ENCODE measurements at places on chromosomes 3 and 15.

- peak; percentile 9 for DNase-seq
Observed at GRCh38 chr3:167740961-167741587, 5.6 kb downstream of the SERPINI1 start.

DNA sequence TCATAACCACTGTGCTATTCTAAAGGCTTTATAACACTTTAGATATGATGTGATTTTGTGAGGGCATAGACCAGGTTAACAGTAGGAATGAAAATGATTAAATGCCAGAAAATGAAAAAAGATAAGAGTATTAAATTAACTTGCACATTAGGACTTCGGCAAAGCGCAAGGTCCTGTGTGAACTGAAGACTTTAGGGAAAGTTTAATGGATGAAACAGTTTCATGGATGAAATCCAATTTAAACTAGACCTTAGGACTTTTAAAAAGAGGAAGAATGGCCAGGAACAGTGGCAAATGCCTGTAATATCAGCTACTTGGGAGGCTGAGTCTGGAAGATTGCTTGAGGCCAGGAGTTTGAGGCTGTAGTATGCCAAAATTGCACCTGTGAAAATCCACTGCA, 8.7 kb downstream of the SLMAP start:
- DNase-seq, result no peak

DNA sequence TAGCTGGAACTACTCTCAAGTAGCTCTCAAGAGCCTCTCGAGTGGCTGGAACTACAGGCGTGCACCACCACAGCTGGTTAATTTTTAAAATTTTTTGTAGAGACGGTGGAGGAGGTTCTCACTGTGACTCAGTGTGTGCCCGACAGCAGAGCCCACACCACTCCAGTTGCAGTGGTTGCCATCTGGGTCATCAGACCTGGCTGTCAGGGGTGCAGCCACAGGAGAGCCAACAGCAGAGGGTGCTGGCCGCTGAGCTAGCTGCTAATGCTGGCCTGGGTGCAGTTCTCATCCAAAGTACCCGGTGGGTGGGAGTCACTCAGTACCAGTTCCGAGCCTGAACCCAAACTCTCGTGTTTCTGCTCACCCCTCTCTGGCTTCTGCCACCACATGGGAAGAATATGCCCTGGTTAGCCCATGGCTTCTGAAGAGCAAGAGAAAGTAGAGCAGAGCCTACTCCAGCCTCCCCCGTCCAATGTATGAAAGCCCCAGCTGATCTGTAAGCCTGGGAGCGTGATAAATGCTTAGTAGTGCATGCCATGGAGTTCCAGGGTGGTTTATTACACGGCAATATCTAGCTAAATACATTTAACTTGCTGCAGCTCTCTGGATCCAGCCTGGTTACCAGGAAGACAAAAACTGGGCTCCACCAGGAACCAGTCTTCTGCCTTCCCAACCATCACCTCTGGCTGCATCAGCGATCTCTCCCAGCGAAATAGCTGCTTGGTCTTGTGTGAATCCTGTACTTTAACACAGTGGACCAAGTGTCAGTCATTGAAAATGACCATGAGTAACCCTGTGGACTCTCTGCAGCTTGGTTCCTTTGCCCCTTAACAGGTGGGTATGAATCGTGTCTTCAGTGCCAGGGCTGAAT, 17.1 kb downstream of the UMPS start:
- DNase-seq, result no peak

DNA sequence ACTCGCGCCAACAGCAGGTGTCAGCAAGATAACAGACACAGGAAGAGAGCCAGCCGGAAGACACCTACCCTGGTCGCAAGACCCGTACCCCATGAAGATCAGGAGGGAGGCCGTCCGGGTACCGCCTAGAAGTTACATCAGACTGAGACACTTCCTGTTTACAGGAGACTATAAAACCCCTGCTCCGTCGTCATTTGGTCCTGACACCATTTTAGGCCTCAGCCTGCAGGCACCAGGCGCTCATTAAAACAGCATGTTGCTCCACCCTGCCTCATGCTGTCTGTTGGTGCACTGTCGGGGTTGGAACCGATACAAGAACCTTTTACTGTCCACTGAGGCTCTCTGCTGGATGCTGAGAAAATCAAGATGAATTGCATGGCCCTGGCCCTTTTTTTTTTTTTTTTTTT, 15.6 kb upstream of the PRTG start:
- DNase-seq, result no peak

DNA sequence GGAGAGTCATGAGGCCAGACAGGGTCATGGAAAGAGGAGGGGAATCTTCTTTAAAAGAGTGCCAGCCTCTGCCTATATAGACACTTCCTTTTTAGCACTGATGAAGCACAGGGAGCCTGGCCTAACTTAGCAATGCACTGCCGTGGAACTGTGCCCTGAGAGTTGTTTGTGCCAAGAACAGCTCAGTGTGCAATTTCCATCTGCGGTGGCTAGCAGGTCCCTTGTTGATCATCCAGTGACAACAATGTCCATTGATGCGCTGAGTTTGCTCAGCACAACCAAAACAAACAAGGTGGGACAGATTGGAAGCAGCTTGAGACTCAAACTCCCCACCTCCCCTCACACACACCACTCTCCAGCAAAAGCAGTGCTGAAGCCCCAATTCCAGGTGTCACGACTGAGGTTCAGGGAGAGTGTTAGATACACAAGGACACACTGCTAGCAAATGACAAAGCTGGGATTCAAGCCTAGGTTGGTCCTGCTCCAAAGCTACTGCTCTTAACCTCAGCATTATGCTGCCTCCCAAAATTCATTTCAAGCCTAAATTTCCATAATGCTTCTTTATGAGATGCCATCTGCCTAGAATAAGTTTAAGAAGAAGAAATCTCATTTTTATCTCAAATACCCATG, 316.6 kb upstream of the UBE2E2 start:
- no peak for DNase-seq

DNA sequence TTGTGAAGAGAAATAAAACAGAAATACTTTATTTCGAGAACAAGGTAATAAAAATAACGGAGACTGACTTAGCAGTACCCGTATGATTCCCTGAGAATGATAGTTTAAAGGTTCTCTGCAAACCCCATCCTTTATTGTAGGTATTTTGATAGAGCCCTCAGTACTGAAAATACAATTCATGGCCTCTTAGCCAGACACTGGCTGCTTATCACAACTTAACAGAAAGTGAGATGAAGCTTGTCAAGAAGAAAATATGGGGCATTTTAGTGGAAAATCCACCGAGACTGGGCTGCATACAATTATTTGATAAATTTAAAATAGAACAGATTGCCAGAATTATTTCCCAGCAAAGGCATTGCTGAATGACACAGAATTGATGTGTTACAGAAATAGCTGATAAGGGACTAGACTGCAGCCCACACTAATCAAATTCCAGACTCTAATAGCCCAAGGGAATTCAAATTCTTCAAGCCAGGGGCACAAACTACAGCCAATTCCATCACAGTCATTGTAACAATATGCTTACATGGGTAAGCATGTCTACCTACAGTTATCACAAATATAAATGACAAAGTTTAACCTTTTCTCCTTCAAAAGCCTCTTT, 521.9 kb downstream of the PLOD2 start:
- no peak for DNase-seq

DNA sequence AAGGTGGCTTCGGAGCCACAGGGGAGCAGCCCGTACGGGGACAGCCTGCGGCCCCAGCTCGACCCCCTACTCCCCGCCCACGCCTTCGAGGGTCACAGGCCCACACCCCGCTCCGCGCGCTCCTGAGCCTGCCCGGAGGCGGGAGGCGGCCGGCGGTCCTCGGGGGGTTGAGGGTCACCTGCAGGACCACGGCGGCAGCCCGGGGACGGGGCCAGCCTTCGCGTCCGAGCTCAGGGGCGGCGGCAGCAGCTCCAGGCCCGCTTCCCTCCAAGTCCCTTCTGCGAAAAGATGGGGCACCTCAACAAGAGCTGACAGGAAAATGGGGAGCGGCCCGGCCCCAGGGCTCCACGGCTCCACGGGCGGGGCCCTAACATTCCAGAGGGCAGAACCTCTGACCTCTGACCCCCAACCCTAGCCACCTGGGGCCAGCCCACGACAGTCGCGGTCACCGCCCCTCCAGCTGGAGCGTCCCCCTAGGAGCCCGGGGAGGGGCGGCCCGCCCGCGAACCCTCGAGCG, 428 bp downstream of the LYSMD4 start:
- no peak for DNase-seq

GRCh38 chr3:79111375-79112052, 656.3 kb downstream of the ROBO1 start:
- DNase-seq, result no peak

DNA sequence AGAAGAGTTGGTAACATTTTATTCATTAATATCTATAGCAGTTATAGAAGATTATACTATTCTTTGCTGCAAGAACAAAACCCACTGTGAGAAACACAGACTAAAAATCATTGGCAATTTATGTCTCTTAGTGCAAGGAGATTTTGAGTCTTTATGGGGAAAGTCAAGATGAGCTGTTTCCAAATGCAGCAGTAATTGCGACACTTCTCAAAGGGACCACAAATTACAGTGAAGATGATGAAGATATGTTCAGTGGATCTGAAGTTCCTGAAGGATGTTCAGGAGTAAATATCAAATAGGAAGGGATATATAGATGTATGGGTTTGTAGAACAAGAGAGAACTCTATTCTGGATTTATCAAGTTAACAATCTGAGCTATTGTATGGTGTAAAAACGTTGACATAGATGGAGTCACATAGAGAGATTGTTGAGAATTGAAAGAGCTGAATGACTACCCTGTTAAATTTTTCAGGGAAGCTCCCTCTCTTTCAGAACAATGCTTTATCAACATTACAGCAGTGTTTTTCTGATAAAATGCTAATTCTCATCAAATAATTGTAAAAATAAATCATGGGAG, 71.8 kb downstream of the DTWD1 start:
- DNase-seq, result no peak

GRCh38 chr15:31486906-31487695, 160.5 kb downstream of the KLF13 start:
- DNase-seq, result no peak

GRCh38 chr15:99403597-99403996, 152.3 kb downstream of the LRRC28 start:
- DNase-seq, result no peak

- no peak for DNase-seq
Observed at GRCh38 chr3:61807865-61808276, 246.5 kb downstream of the PTPRG start.

DNA sequence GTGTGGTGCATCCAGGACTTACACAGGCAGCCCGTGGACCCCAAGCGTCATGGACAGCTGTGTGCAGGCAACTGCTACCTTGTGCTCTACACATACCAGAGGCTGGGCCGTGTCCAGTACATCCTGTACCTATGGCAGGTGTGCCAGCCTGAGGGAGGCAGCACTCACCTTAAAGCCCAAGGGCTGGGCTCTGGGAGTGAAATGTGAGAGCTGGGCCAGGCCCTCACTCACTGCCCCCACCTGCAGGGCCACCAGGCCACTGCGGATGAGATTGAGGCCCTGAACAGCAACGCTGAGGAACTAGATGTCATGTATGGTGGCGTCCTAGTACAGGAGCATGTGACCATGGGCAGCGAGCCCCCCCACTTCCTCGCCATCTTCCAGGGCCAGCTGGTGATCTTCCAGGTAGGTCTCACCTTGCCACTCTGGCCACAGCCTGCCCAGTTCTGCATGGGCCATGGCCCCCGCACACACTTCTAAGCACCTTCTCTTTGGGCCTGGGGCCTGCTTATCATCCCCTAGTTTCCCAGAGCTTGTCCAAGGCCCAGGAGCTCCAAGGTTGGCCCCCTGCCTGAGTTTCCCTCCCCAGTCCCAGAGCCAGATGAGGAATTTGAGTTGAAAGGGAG, 11.0 kb downstream of the VILL start:
- no peak for DNase-seq

DNA sequence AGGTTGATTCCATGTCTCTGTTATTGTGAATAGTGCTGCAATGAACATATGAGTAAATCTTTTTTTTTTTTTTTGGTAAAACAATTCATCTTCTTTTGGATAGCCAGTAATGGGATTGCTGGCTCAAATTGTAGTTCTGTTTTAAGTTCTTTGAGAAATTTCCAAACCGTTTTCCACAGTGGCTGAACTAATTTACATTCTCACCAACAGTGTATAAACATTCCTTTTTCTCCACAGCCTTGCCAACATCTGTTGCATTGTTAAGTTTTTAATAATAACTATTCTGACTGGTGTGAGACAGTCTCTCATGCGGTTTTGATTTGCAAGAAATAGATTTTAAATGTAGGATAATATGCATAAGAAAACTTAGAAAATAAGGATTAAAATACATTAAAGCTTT, 279.0 kb upstream of the EPHA3 start:
- no peak for DNase-seq

GRCh38 chr15:34718681-34719665, 35.8 kb downstream of the GJD2 start:
- DNase-seq, result no peak

GRCh38 chr3:185330238-185330637, 32.7 kb upstream of the MAP3K13 start:
- no peak for DNase-seq

DNA sequence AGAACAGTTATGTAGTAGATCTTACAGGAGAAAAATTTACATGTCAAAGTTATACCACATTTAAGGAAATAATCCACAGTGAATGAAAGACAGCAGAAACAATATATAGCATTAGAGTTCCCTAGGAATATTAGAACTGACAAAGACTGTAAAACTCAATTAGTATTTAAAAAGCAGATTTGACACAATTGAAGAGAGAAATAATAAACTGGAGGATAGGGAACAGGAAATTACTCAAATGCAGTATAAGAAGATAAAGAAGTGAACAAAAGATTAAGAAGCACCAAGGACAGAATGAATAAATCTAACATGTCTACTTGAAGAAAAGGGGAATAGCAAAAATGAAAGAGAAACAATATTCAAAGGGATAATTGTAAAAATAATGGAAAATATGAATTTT, 132.6 kb upstream of the CHRNA7 start:
- DNase-seq, result no peak

- no peak for DNase-seq
Observed at GRCh38 chr15:79721256-79721655, 175.6 kb downstream of the MTHFS start.

DNA sequence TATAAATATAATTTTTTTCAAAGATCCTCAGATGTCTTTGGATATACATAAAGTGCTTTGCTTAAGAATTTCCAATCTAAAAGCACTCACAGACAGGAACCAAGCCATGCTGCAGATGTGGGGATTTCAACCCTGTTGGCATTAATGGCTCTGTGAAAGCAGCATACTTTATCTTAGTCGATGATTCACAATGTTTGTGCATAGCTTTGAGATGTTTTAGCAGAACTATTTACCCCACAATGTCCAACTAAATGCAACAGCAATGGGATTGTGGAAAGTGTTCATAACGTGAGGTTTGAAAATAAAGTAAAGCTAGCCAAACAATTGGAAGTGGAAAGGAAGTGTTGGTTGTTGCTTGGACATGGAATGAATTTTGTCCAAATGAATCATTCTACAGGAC, 371.4 kb downstream of the SOX2 start:
- DNase-seq, result no peak

DNA sequence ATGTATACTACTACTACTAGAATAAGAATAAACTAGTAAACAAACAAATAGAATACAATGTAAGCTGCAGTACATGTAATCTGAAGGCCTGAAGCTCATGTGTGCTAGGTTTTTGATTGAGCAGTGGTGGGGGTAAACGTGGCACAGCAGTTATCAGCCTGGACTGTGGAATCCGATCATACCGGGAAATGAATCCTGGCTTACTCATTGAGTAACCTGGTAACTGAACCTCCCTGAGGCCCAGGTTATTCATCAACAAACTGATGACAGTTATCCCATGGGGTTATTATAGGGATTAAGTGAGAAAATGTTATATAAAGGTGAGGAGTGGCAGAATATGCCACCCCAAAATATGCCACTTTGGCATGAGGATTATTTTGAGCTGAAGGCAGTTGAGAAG, 339.1 kb downstream of the FHIT start:
- DNase-seq, result no peak

All from effector memory CD8-positive, alpha-beta T cell (primary cell).